ENCODE measurements at places on chromosomes 1 and 21.

DNA sequence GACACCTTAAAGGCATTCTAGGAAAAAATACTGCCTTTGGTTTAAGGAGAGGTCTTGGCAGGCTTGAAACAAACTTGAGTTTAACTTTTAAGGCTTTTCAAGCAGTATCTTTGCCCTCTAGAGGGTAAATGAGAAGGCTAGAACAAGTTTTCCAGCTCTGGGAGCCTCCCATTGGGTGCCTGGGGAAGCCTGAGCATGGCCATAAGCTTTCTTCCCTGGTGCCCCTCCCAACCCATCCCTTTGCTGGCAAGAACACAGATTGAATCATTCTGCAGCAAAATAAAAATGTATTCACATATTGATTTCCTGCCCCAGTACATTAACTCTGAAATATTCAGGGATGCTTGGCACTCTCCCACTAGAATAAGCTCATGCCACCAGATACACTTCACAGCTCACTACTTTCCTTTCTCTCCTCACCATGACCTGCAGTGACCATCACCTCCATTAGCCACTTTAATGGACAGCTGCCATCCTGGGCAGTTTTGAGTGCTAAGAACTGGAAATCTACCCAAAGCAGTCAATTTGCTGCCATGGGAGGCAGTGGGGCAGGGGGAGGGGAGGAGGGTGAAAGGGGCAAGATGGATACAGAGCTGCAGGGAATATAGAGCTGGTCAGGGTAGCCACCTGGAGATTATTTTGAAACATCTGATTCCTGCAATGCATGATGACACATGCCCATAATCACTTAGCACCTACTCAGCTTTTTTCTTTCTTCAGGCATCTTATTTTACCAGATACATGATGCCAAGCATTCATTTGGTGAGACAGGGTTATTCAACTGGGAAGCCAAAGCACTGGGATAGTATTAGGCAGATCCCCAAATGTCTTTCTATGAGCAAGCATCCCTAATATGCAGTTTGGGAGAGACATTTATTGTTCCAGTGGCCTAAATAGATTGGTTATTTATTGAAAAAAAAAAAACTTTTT is 140.6 kb downstream of the SYT2 start:
- no peak for DNase-seq

DNA sequence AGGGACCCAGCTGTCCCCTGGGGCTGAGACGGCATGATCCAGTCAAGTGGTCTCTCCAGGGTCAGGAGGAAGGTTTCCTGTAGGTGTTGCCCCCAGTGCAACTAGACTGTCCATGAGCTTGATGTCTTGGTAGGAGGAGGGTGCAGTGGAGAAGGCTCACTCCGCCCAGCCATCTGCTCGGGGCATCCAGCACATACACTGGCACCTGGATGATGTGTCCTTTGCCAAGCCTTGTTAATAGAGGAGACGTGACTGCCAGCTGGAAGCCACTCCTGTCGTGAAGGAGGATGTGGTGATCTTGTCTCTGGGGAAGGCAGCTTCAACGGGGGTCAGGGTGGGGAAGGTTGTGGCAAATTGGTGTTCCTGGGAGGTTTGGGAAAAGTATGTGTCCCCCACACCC is 6.2 kb downstream of the DISP3 start:
- DNase-seq: no peak

- DNase-seq: peak; percentile 10
Measured at GRCh38 chr1:217115404-217116380, 392.5 kb upstream of the ESRRG start.

- DNase-seq: no peak
Measured at GRCh38 chr1:207948536-207949250, 37.8 kb upstream of the CD34 start.

- no peak for DNase-seq
Measured at GRCh38 chr1:14377386-14377785, 221.1 kb upstream of the KAZN start.

GRCh38 chr1:208160259-208160819 is 83.8 kb downstream of the PLXNA2 start:
- DNase-seq: no peak

GRCh38 chr1:174535207-174535606 is 87.4 kb downstream of the GPR52 start:
- peak; percentile 43 for DNase-seq

DNA sequence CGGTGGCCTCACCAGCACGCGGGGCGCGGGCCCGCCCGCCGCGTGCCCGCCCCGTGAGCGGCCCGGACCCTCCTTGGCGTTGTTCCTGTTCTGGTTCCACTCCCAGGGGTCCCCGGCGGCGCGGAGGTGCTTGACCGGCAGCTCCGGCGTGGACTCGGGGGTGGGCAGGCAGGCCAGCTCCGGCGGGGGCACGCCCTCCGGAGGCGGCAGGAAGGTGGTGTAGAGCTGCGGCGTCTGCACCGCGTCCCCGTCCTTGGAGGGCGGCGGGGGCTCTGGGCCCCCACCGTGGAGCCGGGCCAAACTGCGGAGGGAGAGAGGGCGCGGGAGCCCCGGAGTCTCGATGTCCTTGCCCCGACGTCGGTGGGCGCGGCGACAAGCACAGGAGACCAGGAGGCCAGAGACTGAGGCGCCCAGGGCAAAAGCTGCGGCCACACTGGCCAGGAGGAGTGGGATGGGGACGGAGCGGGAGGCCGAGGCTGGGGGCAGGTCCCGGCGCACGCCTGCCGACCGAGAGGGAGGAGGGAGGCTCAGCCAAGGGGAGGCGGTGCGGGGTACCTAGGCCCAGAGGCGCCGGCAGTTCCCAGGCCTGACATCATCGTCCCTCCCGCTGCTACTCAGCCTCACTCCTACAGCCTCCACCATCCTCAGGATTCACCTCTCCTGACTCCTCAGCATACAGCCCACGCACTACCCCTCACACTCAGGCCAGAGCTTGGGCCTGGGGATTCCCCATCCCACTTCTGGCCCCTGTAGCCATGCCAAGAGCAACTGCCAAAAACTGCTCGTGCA is 13.2 kb downstream of the SEMA6C start:
- DNase-seq: no peak

- no peak for DNase-seq
Measured at GRCh38 chr1:59156051-59156450, 140.8 kb upstream of the FGGY start.

- DNase-seq: no peak
Measured at GRCh38 chr1:3672231-3672970, 20.1 kb downstream of the TP73 start.

DNA sequence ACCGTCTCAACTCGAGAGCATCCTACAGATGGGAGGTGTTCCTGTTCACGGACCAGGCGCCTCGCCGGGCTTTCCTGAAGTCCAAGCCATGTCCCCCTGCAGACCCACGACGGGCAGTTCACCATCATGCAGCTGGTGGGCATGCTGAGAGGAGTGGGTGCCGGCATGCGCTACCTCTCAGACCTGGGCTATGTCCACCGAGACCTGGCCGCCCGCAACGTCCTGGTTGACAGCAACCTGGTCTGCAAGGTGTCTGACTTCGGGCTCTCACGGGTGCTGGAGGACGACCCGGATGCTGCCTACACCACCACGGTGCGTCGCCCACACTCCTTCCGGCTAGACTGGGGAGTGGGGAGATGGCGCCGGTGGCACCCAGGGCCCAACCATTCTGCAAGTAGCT is 35.4 kb downstream of the EPHA8 start:
- DNase-seq: no peak

- no peak for DNase-seq
Measured at GRCh38 chr1:201156346-201156745, 2.1 kb upstream of the TMEM9 start.

- peak; percentile 47 for DNase-seq
Measured at GRCh38 chr1:44632598-44632997, 41.7 kb downstream of the TMEM53 start.

- DNase-seq: no peak
Measured at GRCh38 chr1:238401144-238401543, 510.4 kb upstream of the ZP4 start.

GRCh38 chr21:34351786-34352241 is 12.0 kb upstream of the KCNE2 start:
- DNase-seq: peak; percentile 45

DNA sequence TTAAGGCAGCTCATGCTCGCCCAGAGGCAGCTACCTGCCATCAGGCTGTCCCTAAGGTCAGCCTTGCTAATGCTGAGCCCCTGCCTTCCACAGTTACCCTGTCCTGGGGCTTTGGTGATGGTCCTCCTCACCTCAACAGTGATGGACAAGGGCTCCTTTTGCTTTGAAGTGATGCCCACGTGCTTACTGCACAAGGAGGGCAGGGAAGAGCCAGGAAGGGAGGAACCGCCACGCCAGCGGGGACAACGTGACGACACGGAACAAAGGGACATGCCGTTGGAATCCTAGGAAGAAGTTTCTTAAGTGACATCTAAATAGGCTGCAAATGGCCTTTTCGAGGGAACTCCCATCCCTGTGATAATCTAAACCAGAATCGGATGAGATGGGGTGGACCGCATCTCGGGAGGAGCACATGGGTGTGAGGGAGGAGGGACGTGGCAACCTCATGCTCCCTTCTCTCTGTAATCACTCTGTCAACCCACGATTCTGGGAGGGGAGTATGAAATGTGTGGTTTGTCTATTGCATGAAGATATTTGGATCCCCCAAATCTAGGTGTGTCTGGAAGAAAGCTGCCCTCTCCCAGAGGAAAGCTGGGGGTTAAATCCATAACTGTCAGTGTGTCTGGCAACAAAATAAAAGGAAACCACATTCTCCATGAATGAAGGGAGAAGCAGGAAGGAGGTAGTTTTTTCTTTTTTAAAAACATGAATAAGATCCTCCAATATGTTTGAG is 110.9 kb upstream of the IRF2BP2 start:
- no peak for DNase-seq

DNA sequence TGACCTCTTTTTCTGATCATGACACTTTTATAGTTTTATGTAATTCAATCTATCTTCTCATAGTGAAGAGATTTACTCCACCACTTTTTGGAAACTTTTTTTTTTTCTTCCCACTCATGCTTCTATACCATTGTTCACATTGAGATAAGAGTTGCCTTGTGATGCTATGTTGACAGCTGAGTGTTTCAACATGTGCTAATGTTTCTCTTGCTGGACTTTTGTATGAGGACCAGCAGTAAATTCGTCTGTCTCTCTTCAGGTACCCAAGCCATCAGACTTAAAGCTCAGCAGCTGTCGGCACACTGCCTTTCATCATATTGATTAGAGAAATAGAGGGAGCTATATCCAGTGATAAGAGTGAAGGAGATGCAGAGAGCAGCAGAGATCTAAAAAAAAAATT is 227.0 kb downstream of the GRIK1 start:
- DNase-seq: no peak

- DNase-seq: peak; percentile 73
Measured at GRCh38 chr1:206808615-206809014, 36.3 kb upstream of the IL10 start.

DNA sequence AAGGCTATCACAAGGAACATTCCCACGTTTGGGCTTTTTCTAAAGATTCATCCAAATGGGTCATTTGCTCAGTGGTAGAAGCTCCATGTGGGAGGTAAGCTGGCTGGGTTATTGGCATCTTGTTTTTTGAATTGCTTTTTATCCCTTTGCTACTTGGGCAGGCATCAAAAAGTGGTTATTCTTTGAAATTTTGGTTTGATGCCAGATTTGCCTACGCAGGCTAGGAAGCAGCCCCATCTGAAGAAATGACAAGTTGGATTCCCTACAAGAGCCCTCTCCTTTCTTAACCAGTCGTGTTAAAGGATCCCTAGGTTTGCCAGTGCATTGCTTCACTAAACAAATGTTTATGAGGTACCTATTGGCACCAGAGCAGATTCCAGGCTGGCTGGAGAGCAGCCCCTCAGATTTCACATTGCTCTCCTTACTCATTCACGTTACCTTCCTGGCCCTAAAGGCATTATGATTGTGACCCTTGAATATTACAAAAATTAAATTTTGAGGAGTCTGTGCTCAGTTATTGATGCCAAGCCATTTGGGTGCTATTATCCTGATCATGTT is 38.8 kb downstream of the ARID1A start:
- DNase-seq: no peak

- peak; percentile 19 for DNase-seq
Measured at GRCh38 chr1:89356658-89357400, 7.0 kb upstream of the GBP6 start.

DNA sequence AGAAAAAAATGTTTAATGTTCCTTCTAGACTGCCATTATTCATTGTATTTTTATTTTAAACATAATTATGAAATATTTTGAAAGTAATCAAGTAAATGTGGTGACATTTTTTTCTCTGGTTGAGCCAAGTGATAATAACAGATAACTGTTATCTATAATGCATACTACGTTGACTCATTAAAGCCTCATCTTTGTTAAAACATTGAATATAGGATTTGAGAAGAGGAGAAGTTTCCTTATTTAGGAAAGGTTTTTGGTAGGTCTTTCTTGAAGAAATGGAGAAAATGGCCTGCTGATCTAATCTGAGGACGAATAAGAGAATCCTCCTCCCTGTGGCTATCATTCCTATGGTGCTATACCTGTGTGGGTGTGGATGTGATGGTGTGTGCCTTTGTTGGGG is 89.0 kb downstream of the NFIA start:
- DNase-seq: no peak

DNA sequence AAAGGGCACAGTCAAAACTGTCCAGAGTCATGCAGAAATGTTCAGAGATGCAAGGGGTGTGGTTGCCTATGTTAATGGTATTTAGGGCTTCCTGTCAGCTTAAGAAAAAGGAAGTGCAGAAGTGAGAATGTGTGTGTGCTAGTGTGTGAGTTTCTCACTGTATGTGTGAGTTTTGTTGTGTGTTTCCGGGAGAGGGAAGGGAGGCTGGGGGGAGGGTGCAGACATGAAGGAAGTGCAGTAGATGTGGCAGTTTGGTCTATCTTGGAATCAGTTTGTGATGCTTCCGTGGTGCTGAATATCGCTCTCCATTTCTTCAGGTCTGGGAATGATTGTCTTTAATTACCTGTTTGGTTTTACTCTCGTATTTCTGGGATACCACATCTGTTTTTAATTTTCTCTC is 16.5 kb upstream of the ATP6V1G3 start:
- no peak for DNase-seq

DNA sequence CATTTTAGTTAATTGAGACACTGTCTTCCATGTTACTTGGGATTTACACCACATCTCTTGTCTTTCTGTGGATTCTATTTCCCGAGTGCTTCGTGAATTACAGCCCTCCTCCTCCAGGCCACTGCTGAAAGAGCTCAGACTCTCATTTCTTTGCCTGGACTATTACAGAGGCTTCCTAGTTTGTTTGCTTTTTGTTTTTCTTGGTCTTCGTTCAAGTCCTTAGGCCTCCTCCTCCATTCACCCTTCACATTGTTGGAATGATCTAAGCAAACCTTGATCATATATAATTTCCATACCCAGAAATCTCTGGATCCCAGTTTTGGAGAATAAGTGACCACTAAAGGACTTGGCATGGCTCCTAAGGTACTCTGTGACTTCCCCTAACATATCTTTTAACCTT is 94.1 kb downstream of the CNIH3 start:
- DNase-seq: no peak

GRCh38 chr1:201591981-201592380 is 53.1 kb downstream of the NAV1 start:
- no peak for DNase-seq

GRCh38 chr1:27152004-27152828 is 2.7 kb downstream of the SLC9A1 start:
- no peak for DNase-seq

DNA sequence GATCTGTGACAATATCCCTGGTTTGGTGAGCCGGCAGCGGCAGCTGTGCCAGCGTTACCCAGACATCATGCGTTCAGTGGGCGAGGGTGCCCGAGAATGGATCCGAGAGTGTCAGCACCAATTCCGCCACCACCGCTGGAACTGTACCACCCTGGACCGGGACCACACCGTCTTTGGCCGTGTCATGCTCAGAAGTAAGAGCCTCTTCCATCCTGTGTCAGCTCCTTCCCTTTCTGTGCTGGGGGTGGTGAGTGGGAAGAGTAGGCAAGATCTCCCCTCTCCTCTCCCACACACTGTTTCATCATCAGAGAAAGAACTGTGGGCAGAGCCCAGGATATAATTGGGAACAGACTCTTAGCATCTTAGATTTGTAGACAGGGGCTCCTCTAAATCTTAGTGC is 6.1 kb downstream of the WNT2B start:
- DNase-seq: no peak

Measured in ELR (cell line).